Left cardiac atrium (tissue), 4 donors: ENCODE measurements at places on chromosomes 13 and 19.

- no peak for DNase-seq
Observed at GRCh38 chr13:40653527-40654318, 12.7 kb downstream of the FOXO1 start.

GRCh38 chr13:23322353-23323336 lies 110.9 kb downstream of the SACS start:
- no peak for DNase-seq

GRCh38 chr19:33171916-33172359 lies 22.2 kb upstream of the LRP3 start:
- no peak for DNase-seq

DNA sequence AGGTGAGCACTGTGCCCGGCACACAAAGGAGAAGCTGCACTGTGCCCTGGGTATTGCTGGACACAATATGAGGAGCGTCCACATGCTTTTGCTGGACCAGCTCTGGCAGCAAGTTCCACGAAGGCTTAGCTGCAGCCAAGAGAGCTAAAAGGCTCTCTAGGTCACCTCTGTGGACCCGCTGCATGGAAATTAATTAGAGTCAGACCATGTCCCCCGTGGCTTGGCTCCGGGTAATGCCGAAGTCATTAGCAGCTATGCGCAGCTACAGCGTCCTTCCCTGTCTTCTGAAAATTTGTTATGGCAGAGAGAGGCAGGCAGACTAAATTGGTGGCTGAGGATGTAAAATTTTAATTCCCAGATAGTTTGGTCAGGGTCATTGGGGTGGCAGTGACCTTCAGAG lies 271.5 kb downstream of the SLC7A1 start:
- no peak for DNase-seq

GRCh38 chr19:55867101-55867500 lies 30.8 kb downstream of the NLRP4 start:
- no peak for DNase-seq

DNA sequence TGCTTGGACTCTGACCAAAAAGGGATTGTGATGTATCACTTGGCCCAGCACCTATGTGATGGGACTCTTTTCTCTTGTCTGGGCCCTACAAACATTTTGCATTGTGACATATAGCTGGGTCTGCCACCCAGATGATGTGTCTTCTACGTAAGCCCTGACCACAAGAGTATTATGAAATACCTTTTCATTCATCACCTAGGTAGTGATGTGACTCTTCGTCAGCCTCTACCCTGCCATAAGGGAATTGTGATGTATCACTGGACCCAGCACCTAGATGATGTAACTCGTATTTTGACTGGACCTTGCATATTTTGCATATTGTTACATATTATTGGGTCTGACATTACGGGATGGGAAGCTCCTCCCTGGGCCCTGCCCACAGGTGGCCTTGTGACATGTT lies 29.7 kb upstream of the ZNF681 start:
- no peak for DNase-seq

- no peak for DNase-seq
Observed at GRCh38 chr13:113394339-113394640, 30.4 kb upstream of the GRTP1 start.

- peak; percentile 95 for DNase-seq
Observed at GRCh38 chr19:51570962-51571575, at the start of gene ZNF175. TSS of gene ZNF175 (plus strand) at chr19:51571283. CDS start at chr19:51573330, 2,047 bp downstream.

DNA sequence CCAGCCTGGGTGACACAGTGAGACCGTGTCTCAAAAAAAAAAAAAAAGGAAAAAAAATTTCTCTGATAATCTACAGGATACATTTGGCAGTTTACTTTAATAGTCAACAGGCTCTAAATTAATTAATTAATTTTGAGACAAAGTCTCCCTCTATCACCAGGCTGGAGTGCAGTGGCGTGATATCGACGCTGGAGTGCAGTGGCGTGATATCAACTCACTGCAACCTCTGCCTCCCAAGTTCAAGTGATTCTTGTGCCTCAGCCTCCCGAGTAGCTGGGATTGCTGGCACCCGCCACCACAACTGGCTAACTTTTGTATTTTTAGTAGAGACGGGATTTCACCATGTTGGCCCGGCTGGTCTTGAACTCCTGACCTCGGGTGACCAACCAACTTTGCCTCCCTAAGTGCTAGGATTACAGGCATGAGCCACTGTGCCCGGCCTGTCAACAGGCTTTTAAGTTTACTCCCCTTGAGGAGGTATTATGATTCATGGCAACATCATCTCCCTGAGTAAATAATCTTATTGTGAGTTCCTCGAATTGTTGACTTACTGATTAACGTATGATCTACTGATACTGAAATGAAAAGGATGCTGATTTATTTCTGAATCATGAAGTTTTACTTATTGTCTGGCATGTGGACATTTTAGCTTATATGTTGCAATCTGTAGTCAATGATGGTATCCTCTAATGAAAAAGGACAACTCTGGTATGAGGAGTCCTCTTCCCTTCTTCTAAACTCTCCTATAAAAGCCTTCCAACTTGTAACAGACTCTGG lies 21.3 kb upstream of the MTRF1 start:
- DNase-seq = no peak

- DNase-seq = no peak
Observed at GRCh38 chr13:81382246-81382645, 1041.3 kb upstream of the SPRY2 start.

DNA sequence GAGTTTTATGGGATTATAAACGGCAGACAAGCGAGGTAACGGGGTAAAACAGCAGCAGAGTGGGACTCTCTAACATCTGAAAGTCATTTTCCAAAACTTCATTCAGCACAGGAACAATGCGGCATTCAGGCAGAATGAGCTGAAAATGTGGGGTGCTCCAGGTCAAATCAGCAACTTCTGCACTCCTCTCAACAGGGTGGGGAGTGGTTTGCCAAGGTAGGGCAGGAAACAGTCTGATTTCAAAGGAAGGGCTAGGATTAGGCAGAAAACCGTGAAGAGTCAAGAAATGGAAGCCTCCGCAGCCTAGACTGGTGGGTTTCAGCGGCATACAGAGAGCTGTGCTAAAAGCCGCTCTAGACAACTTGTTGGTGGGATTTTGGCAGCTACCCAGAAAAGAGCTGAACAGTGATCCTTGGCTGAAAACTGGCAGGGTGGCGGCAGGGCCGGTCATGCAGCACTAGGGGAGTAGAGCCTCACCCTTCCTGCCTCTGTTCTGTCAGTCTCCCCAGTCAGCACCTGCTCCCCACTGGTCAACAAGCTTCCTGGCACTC lies 154.2 kb upstream of the KLF12 start:
- peak; percentile 53 for DNase-seq

DNA sequence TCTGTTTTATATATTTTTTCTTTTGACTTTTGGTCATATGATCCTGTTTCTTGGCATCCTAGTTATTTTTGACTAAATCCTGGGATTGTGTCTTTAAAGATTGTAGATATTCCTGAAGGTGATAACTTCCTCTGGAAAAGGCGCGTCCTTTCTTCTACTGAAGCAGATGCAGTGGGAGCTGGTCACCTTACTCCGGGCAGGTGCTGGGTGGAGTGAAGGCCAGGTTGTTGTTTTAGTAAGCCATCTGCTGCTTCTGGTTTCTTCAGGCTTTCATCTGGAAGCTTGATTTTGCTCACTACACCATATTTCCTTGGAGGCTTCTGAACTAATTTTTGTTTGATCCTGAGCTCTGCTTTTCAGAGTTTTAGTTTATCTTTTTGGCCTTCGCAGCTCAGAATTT lies 21.5 kb downstream of the URI1 start:
- no peak for DNase-seq

GRCh38 chr13:26202365-26202972 lies 19.6 kb downstream of the RNF6 start:
- no peak for DNase-seq

- DNase-seq = peak; percentile 53
Observed at GRCh38 chr19:38224014-38224862, at the start of gene DPF1. TSS of gene DPF1 (minus strand) at chr19:38224222. CDS start at chr19:38224142, 80 bp downstream.

DNA sequence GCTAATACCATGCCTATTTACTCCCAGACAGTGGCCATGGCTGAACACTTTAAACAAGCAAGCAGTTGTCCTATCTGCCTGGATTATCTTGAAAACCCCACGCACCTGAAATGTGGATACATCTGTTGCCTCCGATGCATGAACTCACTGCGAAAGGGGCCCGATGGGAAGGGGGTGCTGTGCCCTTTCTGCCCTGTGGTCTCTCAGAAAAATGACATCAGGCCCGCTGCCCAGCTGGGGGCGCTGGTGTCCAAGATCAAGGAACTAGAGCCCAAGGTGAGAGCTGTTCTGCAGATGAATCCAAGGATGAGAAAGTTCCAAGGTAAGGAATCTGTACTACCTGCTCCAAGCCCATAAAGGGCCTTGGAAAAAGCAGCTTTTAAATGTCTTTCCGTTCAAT lies 8.6 kb downstream of the RFPL4AL1 start:
- DNase-seq = no peak

- DNase-seq = peak; percentile 87
Observed at GRCh38 chr19:6092329-6093286, 17.7 kb downstream of the RFX2 start.
